ENCODE measurements at places on chromosomes 3 and 15.

DNA sequence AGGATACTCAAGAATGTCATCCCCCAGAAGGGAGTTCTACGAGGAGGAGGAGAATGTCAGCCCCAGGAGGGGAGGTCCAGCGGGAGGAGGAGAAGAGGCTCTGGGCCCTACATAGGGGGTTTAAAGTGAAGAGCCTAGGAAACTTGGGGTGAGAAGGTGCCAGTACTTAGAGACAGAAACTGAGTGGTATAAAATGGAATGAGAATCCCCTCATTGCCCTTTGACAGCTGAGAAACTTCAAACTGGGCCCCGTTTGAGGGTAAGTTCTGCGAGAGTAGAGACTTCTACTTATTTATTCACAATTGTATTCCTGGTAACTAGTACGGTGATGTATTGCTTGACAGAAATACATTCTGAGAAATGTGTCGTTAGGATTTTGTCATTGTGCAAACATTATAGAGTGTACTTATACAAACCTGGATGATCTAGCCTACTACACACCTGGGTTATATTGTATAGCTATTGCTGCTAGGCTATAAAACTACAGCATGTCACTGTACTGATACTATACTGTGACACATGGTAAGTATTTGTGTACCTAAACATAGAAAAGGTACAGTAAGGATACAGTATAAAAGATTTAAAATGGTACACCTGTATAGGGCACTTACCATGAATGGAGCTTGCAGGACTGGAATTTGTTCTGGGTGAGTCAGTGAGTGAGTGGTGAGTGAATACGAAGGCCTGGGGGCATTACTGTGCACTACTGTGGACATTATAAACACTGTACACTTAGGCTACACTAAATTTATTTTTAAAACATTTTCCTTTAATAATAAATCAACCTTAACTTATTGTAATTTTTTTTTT lies 62.0 kb downstream of the TSC22D2 start:
- no peak for DNase-seq

GRCh38 chr3:188624384-188624783 lies 470.4 kb downstream of the LPP start:
- no peak for DNase-seq

DNA sequence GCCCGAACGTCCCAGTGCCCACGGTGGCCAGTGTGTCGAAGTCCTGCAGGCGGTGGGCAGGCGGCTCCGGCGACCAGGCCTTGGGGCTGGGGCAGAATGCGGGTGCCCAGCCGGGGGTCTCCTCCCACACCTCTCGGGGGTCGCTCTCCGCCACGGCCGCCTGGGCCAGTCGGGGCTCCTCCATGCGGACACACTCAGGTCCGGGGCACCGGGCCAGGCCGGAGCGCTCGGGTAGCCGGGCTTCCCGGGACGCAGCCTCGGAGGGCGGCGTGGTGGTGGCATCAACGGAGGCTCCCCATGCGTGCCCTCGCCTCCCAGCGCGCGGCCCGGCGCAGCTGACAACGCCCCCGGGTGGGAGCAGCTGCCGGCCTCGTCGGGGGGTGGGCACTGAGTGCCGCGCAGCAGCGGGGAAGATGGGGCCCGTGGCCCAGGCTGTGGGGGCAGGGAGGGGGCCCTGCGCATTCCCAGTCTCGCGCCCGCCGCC lies 30.1 kb upstream of the CERS3 start:
- DNase-seq, result no peak

GRCh38 chr3:124915254-124915653 lies 19.3 kb downstream of the MUC13 start:
- DNase-seq, result no peak

GRCh38 chr3:196181127-196181546 lies 30.1 kb downstream of the ZDHHC19 start:
- DNase-seq, result no peak

- peak; percentile 37 for DNase-seq
These were observed 8.3 kb upstream of the CSPG4 start for GRCh38 chr15:75720787-75721479.

- peak; percentile 91 for DNase-seq
These were observed 86.1 kb downstream of the LIPC start for GRCh38 chr15:58517682-58518525.

DNA sequence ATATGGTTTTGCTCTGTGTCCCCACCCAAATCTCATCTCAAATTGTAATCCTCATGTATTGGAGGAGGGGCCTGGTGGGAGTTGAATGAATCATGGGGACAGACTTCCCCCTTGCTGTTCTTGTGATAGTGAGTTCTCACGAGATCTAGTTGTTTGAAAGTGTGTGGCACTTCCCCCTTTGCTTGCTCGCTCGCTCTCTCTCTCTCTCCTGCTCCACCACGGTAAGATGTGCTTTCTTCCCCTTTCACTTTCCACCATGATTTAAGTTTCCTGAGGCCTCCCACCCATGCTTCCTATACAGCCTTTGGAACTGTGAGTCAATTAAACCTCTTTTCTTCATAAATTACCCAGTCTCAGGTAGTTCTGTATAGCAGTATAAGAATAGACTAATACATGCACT lies 60.7 kb downstream of the GSK3B start:
- DNase-seq, result peak; percentile 83

GRCh38 chr3:57787867-57788623 lies 31.9 kb downstream of the SLMAP start:
- DNase-seq, result no peak

- no peak for DNase-seq
These were observed 12.5 kb downstream of the SMAD6 start for GRCh38 chr15:66714543-66714981.

GRCh38 chr15:77295446-77295845 lies 124.5 kb downstream of the PEAK1 start:
- no peak for DNase-seq

GRCh38 chr15:78811124-78811824 lies at the start of gene ADAMTS7:
ADAMTS7 (minus strand) TSS chr15:78811464; CDS start chr15:78811220, 244 bp downstream.
- peak; percentile 36 for DNase-seq

GRCh38 chr3:139440639-139441556 lies 35.4 kb downstream of the RBP2 start:
- no peak for DNase-seq
